OCI-M1 (cell line): ENCODE measurements at places on chromosomes 3 and 15.

DNA sequence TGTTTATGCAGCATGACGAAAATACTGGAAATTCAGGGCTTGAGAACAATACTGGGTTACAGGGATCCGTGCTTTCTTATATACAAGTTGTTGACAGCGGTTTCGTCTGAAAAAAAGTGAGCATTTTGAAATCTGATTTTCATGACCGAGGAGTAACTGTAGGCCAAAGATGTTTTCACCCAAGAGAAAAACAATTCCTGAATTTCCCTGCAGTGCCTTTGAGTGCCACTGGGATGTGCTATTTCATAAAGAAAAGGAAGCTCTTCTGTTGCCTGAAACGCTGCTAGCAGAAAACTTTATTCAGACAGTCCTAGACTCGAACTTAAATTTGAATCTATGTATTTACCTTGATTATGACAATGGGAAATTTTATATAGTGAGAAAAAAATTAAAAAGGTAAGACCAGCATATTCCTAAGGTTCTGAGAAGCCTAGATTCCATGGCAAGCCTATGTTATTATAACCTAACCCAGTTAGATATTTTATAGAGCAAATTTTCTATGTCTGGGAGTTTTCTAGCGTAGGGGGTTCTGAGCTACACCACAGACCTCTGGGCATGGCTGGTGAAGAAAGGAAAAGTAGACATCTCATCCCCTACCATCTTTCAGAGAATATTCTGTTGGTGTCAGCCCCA is 30.2 kb downstream of the KCNAB1 start:
- peak; percentile 68 for DNase-seq

GRCh38 chr3:157081626-157082210 is 78.2 kb downstream of the CCNL1 start:
- no peak for DNase-seq

DNA sequence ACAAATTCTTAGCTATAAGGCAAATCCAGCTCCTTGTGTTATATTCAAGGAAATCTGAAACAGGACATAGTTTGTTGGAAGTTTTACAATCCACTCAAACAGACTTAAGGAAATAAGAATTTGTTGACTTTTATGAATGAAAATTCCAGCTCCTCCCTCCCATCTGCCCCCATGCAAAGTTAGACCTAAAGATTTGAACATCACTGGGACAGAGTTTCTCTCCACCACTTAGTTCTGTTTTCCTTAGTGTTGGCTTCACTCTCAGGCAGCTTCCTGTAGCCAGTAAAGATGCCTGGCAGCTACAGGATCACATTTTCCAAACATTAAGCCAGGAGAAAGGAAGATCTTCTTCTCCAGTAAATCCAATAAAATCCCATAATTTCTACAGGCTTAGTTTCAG is 265.0 kb downstream of the TAFA4 start:
- no peak for DNase-seq

GRCh38 chr3:153976891-153977554 is 144.2 kb upstream of the ARHGEF26 start:
- no peak for DNase-seq

- DNase-seq = no peak
Measured at GRCh38 chr15:99630607-99631131, 64.9 kb downstream of the MEF2A start.

DNA sequence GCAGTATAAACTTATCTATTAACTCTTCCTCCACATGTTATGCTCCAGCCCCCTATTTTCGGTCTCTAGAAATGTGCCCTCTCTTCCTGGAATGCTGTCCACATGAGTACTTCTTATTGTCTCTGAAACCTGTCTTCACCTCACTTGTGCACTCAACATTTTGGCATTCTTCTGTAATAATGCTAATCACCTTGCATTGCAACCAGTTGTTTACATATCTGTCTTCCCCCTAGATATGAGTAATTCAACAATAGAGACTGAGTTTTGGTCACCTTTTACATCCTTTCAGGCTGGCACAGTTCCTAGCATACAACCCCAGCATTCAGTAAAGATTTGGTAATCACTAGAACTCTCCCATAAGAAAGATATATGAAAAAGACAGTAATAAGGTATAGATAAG is 17.2 kb downstream of the CCDC80 start:
- DNase-seq = no peak

- DNase-seq = no peak
Measured at GRCh38 chr15:27094235-27094634, 123.3 kb downstream of the GABRG3 start.

- no peak for DNase-seq
Measured at GRCh38 chr3:5056111-5056391, 66.0 kb upstream of the ARL8B start.

- DNase-seq = no peak
Measured at GRCh38 chr15:78675206-78675605, 34.2 kb upstream of the CHRNB4 start.

DNA sequence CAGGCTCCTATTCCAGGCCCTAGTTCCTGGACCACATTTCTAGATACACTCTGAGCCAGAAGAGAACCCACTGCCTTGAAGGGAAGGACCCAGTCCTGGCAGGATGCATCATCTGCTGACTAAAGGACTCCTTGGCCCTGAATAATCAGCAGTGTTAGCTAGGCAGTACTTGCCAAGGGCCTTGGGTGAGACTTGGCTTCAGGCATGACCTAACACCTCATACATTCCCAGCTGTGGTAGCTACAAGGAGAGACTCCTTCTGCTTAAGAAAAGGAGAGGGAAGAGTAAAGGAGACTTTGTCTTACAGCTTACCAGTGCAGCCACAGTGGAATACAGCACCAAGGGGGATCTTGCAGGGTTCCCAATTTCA is 26.4 kb downstream of the PEAK1 start:
- DNase-seq = no peak

DNA sequence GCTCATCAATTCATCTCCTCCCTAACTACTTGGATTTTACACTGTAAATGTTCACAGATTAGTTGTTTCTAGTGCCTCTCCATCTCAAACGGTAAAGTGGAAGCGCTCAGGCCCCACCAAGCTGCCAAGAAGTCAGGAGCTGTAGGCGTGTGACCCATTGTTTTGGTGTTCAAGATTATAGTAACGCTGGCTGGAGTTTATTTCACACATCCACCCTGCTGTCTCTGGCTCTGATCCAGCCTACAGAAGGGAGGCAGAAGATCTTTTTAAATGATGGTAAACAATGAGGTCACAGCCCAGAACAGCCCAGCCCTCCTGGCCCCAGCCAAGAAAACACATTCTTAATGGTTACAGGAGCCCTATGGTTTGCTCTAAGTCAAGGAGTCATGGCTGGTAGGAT is 25.7 kb upstream of the GALNT15 start:
- no peak for DNase-seq

- DNase-seq = no peak
Measured at GRCh38 chr15:83613714-83614113, 40.2 kb upstream of the ADAMTSL3 start.
